Stimulated activated CD8-positive, alpha-beta memory T cell treated with anti-CD3 and anti-CD28 coated beads, Interleukin-15, amount 100 ng/mL, for 48 hours (primary cell): ENCODE measurements at places on chromosomes 4 and X.

DNA sequence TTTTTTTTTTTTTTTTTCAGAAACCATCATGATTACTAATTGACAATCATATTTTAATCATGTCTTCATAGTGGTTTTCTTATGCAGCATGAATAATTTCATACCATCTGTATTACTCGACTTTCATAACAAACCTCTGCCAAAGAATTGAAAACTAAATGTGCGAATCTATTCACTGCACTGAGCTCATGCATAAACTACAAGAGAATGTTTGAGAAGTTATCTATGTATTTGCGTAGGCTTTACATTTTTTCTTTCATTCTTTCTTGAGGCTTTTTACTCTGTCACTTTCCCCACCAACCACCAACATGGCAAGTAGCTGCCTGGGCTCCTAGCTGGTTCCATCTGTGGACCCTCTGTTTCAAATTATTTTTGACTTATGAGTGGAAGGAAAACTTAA lies 1761.0 kb downstream of the STIM2 start:
- DNase-seq: no peak

GRCh38 chr4:6727081-6727942 lies 11.3 kb downstream of the BLOC1S4 start:
- DNase-seq: no peak

DNA sequence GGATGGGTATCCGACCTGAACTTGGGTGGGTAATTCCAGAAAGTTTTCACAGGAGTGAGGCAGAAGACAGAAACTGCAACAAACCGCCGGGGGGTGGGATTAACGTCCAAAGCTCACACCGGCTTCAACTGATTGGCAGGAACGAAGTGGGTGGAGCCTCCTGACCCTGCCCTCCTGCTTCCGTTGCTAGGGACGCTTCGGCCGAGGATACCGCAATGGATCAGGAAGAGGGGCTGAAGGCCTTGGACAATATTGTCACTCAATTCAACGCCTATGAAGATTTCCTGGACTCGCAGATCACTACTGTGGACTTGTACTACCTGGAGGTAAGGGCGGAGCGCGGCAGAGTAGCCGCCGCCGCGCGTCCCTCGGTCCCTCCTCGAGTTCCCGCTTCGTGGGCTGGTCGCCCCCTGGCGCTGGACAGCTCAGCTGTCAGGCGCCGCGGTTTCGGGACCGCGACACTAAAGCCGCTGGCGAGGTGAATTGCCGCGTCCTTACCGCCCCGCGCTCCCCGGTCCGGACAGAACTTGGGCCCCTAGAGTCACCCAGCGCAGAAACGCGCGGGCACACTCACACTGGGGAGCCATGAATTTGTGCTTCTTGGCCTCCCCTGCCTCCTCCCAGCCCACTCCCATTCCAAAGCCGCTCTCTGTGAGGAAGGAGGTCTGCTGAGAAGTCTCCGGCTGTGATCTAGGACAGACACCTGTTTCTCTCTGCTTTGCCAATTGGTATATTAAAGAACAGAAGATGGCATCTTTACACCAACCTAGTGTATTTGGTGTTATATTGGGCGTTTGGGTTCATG lies at the start of gene CFAP299:
TSS of gene CFAP299 (plus strand) at position 177 of the 805 bp plus-strand sequence.
- DNase-seq: peak; percentile 43

GRCh38 chr4:90078440-90078839 lies 48.8 kb upstream of the CCSER1 start:
- DNase-seq: no peak

GRCh38 chr4:17188125-17188524 lies 289.7 kb upstream of the LDB2 start:
- DNase-seq: no peak

- DNase-seq: no peak
Observed at GRCh38 chrX:30364229-30364628, 55.0 kb upstream of the NR0B1 start.

GRCh38 chrX:31280580-31280979 lies 208.7 kb upstream of the FTHL17 start:
- no peak for DNase-seq

DNA sequence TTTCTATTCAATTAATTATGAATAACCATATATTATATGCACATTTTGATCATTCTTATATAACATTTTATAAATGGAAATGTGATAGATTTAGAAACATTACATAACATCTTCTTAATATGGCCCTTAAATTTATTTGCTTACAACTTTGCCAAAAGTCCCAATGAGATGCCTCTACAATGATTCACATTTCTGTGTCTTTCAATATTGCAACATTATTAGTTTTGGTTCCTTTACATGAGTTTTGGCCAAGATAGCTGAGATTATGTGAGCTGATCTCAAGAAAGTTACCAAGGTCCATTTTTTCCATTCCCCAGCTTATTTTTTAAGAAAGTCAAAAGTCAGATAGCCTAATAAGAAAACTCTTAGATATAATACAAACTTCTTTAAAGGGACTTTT lies 361.2 kb downstream of the PCDH7 start:
- DNase-seq: no peak

DNA sequence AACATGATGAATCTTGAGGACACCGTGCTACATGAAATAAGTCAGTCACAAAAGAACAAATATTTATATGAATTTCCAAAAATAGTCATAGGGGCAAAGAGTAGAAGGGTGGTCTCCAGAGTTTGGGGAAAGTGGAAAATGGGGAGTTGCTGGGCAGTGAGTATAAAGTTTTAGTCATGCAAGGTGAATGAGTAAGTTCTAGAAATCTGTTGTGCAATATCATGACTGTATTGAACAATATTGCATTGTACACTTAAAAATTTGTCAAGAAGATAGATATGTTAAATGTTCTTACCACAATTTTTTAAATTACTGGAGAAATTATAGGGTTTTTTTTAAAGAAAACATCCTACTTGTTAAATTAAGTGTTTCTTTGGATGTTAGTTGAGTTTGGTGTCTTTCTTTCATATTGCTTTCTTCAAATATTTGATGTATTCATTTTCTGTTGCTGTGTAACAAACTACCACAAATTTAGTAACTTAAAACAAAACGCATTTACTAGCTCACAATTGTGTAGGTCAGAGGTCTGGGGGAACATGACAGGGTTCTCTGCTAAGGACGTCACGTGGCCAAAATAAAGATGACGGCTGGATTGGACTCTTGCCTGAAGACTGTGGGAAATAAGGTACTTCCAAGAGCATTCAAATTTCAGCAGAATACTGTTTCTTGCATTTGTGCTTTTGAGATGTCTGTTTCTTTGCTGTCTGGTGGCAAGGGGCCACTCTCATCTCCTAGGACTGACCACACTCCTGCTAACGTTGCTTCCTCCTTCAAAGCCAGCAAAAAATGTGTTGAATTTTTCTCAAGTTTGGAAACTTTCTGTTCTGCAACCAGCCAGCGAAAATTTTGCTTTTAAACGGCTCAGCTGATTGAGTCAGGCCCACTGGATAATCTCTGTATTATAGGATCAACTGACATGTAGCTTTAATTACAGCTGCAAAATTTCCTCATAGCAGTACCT lies 76.7 kb downstream of the CPEB2 start:
- DNase-seq: no peak

GRCh38 chr4:24922416-24922815 lies 9.6 kb upstream of the CCDC149 start:
- no peak for DNase-seq

- no peak for DNase-seq
Observed at GRCh38 chrX:95055991-95056390, 1382.0 kb downstream of the FAM133A start.

GRCh38 chr4:75327804-75328512 lies 186.2 kb downstream of the RCHY1 start:
- no peak for DNase-seq

- DNase-seq: no peak
Observed at GRCh38 chr4:25113915-25114904, 46.0 kb downstream of the SEPSECS start.

GRCh38 chr4:74367656-74368290 lies 2.8 kb downstream of the EREG start:
- no peak for DNase-seq

GRCh38 chrX:105462186-105462585 lies 241.7 kb upstream of the TEX13A start:
- no peak for DNase-seq

GRCh38 chr4:149896432-149896831 lies 80.8 kb upstream of the IQCM start:
- DNase-seq: no peak

- DNase-seq: no peak
Observed at GRCh38 chr4:80608281-80608980, 272.9 kb downstream of the CFAP299 start.

GRCh38 chr4:7223541-7223940 lies 31.2 kb downstream of the SORCS2 start:
- no peak for DNase-seq

DNA sequence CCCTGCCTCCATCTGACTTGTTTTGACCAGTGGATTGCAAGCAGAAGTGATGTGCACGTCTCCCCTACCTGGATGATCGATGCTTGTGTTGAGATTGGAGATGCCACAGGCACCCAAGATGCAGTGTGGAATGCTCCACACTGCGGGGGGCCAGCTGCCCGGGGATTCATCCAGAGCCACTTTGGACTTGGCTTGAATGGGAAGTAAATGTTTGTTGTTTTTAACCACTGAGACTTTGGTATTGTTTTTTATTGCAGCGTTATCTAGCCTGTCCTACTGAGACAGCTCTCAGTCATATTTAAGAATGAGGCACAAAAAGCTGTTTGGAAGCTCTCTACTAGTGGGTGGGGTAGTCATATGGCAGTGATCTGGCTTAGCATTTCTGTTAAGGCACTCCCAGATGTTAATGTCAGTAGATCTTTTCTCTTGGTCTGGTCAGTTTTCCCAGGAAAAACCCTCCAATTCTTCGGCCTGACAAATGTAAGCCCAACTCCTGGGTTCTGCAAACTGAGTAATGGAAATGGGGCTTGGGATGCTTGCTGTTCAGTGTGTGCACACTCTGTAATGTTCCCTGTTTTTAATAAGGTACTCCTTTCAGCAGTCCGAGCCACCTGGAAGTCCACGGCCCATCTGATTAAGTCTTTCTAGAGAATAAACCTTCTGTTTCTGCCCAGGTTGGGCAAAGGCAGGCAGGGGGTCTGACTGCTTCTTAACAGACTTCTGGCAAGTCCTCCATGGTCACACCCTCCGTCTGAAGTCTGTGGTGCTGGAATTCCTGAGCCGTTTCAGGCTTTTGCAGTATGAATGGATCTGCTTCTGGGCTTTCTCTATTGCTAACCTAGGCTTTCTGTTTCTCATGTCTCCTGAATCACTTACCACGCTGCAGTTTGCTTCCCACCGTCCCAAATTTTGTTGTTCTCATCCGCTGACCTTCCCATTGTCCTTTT lies 74.8 kb downstream of the WWC2 start:
- no peak for DNase-seq

DNA sequence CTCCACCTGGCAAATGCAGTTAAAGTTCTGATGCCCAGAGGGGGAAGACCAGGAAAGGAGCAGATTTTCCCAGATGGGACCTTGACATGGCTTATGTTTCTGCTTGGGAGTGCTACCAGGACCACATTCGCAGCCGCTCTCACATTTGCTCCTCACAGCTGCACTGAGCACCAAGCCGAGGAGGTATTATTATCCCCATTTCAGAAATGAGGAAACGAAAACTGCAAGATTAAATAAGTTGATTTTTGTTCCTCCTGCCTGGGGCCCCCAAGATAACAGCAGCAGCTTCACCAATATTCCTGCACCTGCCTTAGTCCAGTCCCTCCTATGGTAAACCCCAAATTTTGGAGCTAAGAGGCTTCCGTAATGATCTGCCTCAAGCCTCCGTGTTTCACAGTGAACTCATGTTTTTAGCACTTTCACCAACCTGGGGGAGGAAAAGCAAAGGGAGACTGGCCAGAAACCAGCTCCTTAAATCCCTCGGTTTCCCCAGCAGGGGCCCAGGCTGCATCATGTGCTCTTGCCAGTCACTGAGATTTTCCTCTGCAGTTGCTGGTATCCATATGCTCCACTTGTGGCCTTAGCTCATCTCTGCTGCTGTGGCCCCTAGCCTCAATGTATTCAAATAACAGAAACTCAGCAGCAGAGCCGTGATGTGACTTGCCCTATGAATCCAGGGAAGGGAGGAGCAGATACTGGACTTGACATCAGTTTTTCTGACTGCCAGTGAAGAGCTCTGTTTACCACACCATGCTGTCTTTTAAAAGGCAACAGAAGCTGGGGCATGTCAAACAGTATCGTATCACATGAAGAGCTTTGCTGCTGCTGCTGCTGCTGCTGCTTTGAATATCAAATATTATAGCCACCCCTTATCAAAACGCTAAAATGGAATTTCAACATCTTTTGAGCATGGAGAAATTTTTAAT lies 95.5 kb upstream of the KLHL13 start:
- no peak for DNase-seq

DNA sequence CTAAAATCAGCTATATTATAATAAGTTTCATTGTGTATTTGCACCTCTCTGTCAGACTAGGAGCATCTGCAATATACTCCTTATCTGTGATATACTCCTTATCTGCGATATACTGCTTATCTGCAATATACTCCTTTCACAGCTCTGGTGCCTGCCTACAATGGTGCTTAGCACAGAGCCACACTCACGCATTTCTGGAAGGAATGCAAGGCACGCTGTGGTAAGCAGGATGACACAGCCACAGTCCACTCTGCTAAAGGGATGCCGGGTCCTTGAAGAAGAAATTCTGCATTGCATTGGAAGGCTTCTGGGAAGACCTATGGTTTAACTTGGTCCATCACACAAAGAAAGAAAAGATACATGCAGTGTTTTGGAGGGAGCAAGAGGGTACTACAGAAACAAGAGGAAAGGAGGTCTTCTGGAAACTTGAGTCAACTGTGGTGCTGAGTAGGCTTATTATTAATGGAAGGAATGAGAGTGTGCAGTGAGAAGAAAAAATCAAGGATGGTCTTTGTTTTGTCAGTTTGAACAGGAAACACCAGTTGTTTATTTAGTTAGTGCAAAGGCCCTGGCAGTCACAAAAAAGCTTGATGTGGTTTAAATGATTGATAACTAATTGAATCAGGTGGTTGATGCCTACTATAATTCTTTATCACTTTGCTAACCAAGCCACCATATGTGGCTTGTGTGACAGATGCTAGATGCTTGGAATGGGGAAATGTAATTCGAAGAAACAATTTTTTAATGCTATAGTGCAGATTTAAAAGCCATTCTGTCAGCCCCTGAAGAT lies 342.3 kb downstream of the GRXCR1 start:
- no peak for DNase-seq
